ENCODE measurements at places on chromosomes 1 and 21. TPM values are rescaled to one million over a fixed set of nuclear protein-coding genes. Genes with fewer than 3 reads are reported as not detected.

- H3K4me1 ChIP-seq: peaks cover 10% of the 10 kb centered on the region
- DNase-seq: no peak
- no peak overlapping the region for H3K27ac ChIP-seq
- H3K36me3 ChIP-seq: no peaks in the 10 kb centered on the region
- H3K27me3 ChIP-seq: no peaks in the 10 kb centered on the region
Observed at GRCh38 chr1:54461731-54462596, 55.8 kb upstream of the SSBP3 start.

- peak; percentile 23 for DNase-seq
- H3K27ac ChIP-seq: peak overlapping the region; percentile 42
- peaks cover 28% of the 10 kb centered on the region for H3K4me1 ChIP-seq
- no peaks in the 10 kb centered on the region for H3K36me3 ChIP-seq
- no peaks in the 10 kb centered on the region for H3K27me3 ChIP-seq
Observed at GRCh38 chr1:92411511-92411910, 75.2 kb downstream of the GFI1 start.

DNA sequence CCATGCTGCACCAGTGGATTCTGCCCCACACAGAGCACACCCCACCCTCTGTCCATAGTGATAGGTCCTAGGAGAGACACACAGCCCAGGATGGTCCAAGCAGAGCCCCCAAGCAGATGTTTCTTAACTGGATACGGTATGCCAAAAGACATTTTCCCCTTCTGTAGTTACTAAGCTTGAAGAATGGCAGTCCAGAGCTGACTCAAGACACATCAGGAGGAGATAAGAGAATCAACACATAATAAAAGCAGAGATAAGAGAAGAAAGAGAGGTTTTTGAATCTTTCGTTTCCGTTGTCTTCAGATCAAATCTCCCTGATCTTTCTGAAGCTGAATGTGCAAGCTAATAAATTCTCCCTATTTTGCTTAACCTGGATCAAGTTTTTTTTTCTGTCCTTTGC is 21.8 kb upstream of the CASQ2 start:
- no peak overlapping the region for H3K4me3 ChIP-seq
- H3K36me3 ChIP-seq: no peaks in the 10 kb centered on the region
- H3K4me1 ChIP-seq: no peaks in the 10 kb centered on the region
- H3K27ac ChIP-seq: no peak overlapping the region

DNA sequence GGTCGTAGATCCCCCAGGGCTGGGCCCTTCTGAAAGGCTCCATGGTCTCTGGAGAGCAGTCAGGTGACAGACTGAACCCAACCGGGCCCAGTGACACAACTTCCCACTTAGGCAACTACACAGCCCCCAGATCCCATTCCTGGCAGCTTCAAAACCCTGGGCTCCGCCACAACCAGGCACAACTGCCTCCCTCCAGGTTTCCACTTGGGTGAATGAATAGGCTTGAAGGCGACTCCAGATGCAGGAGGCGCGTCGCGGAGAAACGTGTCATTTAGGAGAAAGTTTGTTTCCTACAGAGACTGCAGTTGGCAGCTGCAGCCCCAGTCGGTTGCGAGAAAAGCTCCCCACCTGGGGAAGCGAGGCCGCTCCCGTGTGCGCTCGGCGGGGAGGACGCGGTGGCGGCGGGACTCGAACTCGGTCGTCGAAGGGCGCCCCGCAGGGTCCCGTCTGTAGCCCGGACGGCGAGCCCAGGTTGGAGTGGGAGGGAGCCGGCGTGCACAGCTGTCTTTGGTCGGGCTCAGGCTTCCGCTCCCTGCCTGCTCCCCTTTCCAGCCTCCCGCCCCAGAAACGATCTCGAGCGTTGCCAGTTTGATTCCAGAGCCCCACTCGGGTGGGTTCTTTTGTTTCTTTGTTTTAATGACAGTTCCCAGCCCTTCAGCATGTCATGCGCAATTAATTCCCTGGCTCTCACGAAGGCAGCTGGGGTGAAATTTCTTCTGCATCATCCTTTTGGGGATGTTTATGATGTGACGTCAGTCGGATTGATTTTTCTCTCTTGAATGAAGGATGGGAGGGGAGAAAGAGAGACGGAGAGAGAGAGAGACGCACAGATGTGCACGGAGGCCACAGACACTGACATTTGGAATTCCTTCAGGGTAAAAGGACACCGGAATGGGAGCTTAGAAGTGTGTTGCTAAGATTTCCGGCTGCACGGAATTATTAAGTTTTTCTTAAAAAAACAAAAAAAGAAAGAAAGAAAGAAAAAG is 862 bp upstream of the SGIP1 start:
- peaks cover 6% of the 10 kb centered on the region for H3K4me1 ChIP-seq
- no peaks in the 10 kb centered on the region for H3K27me3 ChIP-seq
- DNase-seq: no peak

GRCh38 chr1:21655748-21656147 is 13.4 kb downstream of the RAP1GAP start:
- H3K4me3 ChIP-seq: no peak overlapping the region
- no peaks in the 10 kb centered on the region for H3K36me3 ChIP-seq
- peaks cover 12% of the 10 kb centered on the region for H3K4me1 ChIP-seq

DNA sequence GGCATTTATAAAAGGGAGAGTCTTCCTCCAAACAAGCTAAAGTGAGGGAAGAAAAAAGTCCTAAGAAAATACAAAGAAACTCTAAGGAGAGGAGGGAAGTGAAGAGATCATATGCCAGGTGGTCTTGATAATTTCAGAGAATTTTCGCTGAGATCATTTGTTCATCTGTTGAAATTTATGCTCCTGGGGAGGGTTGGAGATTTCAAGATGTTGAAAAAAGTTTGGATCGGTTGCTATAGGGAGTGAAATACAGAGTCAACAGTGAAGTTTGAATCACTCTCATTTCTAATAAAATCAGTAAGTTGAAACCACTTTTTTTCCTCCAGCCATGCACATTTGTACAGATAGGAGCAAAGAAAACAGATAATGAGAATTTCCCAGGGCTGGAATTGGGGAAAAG is 299.1 kb upstream of the ADAMTS5 start:
- H3K4me1 ChIP-seq: no peaks in the 10 kb centered on the region
- H3K27me3 ChIP-seq: no peaks in the 10 kb centered on the region
- H3K4me3 ChIP-seq: no peak overlapping the region
- H3K36me3 ChIP-seq: no peaks in the 10 kb centered on the region
- H3K27ac ChIP-seq: no peak overlapping the region

DNA sequence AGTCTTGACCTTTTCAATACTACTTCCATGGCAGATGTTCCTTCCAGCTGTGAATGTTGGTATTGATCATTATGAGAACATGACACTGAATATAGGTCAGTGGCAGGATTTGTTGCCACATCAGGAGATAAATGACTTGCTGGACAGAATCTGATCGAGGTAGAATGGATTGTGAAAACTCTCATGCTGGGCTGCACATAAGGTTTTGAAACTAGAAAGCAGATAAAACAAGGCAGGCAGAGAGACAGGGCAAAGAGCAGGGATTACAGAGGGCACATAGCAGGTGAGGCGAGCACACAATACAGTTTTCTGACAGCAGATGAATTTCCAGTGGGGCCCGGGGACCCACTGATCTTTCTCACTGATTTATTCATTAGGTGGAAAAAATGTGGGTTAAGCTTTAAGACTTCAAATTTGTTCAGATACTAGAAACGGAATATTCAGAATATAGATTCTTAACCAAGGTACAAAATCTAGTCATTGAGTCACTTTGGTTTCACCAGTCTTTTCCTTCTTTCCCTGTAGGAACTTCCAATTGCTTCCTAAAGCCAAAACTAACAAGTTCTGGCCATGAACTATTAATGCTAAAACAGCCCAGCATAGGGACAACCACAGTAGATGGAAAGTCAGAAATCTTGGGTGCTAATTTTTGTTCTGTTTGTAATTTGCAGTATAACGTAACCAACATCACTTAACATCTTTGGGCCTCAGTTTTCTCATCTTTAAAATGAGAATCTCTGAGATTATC is 296.0 kb upstream of the PTBP2 start:
- DNase-seq: no peak
- H3K36me3 ChIP-seq: no peaks in the 10 kb centered on the region
- no peak overlapping the region for H3K27ac ChIP-seq
- H3K4me3 ChIP-seq: no peak overlapping the region

- H3K27ac ChIP-seq: peak overlapping the region; percentile 48
- no peak for DNase-seq
- no peaks in the 10 kb centered on the region for H3K27me3 ChIP-seq
Observed at GRCh38 chr1:41894808-41895483, 23.8 kb downstream of the HIVEP3 start.

- H3K27me3 ChIP-seq: peaks cover 38% of the 10 kb centered on the region
- no peak overlapping the region for H3K4me3 ChIP-seq
- no peaks in the 10 kb centered on the region for H3K36me3 ChIP-seq
- H3K27ac ChIP-seq: no peak overlapping the region
Observed at GRCh38 chr1:111742938-111743549, 3.8 kb upstream of the INKA2 start.

- H3K4me3 ChIP-seq: no peak overlapping the region
- H3K27me3 ChIP-seq: no peaks in the 10 kb centered on the region
- DNase-seq: no peak
- H3K27ac ChIP-seq: no peak overlapping the region
- no peaks in the 10 kb centered on the region for H3K4me1 ChIP-seq
Observed at GRCh38 chr1:246096356-246096755, 410.7 kb downstream of the SMYD3 start.

DNA sequence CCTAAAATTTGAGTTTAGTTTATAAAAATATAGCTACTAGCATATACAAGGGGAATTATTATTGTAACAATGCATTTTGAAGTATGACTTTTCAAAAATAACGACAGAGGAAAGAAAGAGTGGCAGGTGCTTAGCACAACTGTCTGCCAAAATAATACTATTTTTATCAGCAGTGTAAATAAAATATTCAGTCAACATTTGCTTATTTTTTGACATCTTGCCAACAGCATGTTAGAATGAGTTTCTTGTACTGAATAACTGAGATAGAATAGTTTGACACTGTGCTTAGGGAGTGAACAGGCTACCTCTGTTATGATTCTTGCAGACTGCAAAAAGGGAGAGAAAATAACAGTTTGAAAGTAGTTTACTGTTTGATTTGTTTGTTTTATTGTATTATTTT is 909.8 kb downstream of the BRINP3 start:
- no peak for DNase-seq
- H3K4me3 ChIP-seq: no peak overlapping the region
- H3K27ac ChIP-seq: no peak overlapping the region
- H3K36me3 ChIP-seq: no peaks in the 10 kb centered on the region

DNA sequence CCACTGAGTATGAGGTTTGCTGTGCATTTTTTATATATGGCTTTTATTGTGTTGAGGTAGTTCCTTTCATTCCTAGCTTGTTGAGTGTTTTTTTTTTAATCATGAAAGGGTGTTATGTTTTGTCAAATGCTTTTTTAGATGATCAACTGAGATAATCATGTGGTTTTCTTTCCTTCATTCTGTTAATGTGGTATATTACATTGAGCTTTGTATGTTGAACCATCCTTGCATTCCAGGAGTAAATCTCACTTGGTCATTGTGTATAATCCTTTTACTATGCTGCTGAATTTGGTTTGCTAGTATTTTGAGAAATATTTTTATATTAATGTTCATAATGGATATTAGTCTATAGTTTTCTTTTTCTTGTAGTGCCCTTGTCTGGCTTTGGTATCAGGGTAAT is 11.1 kb upstream of the ZBTB40 start:
- H3K36me3 ChIP-seq: no peaks in the 10 kb centered on the region
- DNase-seq: no peak
- H3K27me3 ChIP-seq: peaks cover 2% of the 10 kb centered on the region
- no peak overlapping the region for H3K27ac ChIP-seq
- no peaks in the 10 kb centered on the region for H3K4me1 ChIP-seq
- H3K4me3 ChIP-seq: no peak overlapping the region

DNA sequence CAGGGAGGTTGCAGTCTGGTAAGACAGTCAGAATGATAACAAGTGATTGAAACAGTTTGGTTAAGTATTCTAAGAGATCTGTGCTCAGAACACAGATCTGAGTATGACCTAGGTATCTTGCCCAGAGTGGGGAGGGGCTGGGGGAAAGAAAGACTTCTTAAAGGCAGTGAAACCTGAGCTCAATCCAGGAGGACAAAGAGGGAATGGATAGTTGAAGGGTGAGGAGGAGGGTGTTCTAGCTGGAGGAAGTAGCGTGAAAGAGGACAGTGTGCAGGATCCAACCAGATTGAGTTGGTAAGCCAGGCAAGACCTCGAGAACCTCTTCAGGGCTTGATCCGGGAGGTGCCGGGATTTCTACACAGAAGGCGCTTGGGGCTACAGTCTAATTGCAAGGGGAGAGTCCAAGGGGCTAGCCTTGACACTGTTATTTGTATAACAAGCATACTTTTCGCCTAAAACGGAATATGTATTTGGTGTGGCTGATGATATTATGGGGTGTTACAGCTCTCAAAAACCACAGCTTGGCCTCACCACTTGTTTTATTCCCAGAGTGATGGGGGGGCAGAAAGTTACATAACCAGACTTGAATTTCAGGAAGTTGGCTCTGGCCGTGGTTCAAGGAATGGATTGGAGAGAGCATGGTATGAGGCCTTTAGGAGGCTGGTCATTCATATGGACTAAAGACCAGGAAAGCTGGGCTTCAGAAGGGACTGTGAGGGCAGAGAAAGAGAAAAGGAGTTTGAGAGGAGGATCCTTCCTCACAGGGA is 19.1 kb downstream of the RCSD1 start:
- no peak overlapping the region for H3K4me3 ChIP-seq
- H3K36me3 ChIP-seq: peaks cover 54% of the 10 kb centered on the region
- H3K27ac ChIP-seq: peak overlapping the region; percentile 70
- DNase-seq: no peak

GRCh38 chr1:42970143-42970542 is 11.5 kb upstream of the SLC2A1 start:
- H3K27me3 ChIP-seq: no peaks in the 10 kb centered on the region
- no peak for DNase-seq
- no peak overlapping the region for H3K4me3 ChIP-seq
- no peaks in the 10 kb centered on the region for H3K36me3 ChIP-seq
- peaks cover 3% of the 10 kb centered on the region for H3K4me1 ChIP-seq

DNA sequence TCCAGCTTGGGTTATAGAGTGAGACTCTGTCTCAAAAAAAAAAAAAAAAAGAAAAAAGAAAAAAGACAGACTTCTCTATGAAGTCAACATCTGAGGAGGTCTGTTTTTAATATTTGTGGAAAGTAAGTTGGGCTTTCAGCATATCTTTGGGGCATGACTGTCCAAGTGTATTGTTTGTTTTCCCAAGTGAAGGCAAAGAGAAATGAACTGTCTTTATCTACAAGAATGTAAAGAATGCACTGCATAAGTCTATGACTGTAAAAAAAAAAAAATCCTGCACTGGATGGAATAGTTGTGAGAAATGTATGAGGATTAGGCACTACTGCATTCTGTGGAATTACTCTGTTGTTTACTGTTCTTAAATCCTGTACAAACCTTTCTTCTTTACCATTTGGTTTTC is 45.6 kb upstream of the TMEM61 start:
- H3K4me3 ChIP-seq: no peak overlapping the region
- no peak for DNase-seq
- H3K36me3 ChIP-seq: no peaks in the 10 kb centered on the region
- no peaks in the 10 kb centered on the region for H3K4me1 ChIP-seq
- peaks cover 4% of the 10 kb centered on the region for H3K27me3 ChIP-seq

- DNase-seq: no peak
- H3K27me3 ChIP-seq: no peaks in the 10 kb centered on the region
- no peak overlapping the region for H3K27ac ChIP-seq
- no peak overlapping the region for H3K4me3 ChIP-seq
- H3K36me3 ChIP-seq: no peaks in the 10 kb centered on the region
- no peaks in the 10 kb centered on the region for H3K4me1 ChIP-seq
Observed at GRCh38 chr1:167879508-167879907, 34.4 kb downstream of the ADCY10 start.

- no peak for DNase-seq
- no peaks in the 10 kb centered on the region for H3K4me1 ChIP-seq
- H3K36me3 ChIP-seq: no peaks in the 10 kb centered on the region
- no peaks in the 10 kb centered on the region for H3K27me3 ChIP-seq
Observed at GRCh38 chr21:42793774-42794173, 85.6 kb downstream of the WDR4 start.

The BGLAP gene
- 0.66 TPM for total RNA-seq

The CHRM3 gene
- 0.42 TPM for total RNA-seq

The SYT2 gene
- total RNA-seq: 0.05 TPM

The SLC2A5 gene
- 1.5 TPM for total RNA-seq

The TRAF3IP3 gene
- total RNA-seq: 241 TPM

The ATAD3C gene
- 0.24 TPM for total RNA-seq

The KLHDC7A gene
- 0.14 TPM for total RNA-seq
